Activated T-cell treated with anti-CD3 and anti-CD28 coated beads, Interleukin-2, amount 50 U/mL, for 72 hours (primary cell): ENCODE measurements at places on chromosomes 11 and 22. TPM values are rescaled to one million over a fixed set of nuclear protein-coding genes. Genes with fewer than 3 reads are reported as not detected.

STX3 gene
- total RNA-seq, result 6.9 TPM

LRRN4CL gene
- 0.38 TPM for total RNA-seq

FJX1 gene
- 0.89 TPM for total RNA-seq

MRPL11 gene
- total RNA-seq, result 57.4 TPM

CEP126 gene
- total RNA-seq, result 1.8 TPM
